Omental fat pad (tissue), 4 donors: ENCODE measurements at places on chromosomes 2 and 18. TPM values are rescaled to one million over a fixed set of nuclear protein-coding genes. Genes with fewer than 3 reads are reported as not detected.

The TRIM43 gene
- not detected for total RNA-seq

The IGFBP5 gene
- total RNA-seq, result 2,528 TPM

The MC5R gene
- total RNA-seq, result not detected

The PLEKHH2 gene
- 9.8 TPM for total RNA-seq

The TMEM185B gene
- 31.7 TPM for total RNA-seq

The CTLA4 gene
- total RNA-seq, result not detected

The C2orf80 gene
- not detected for total RNA-seq

The CDH19 gene
- 18.6 TPM for total RNA-seq

The PTMA gene
- 983 TPM for total RNA-seq

The B3GNT7 gene
- total RNA-seq, result 4.9 TPM

The MAT2A gene
- total RNA-seq, result 223 TPM

The CD207 gene
- 0.47 TPM for total RNA-seq

The SERPINB13 gene
- not detected for total RNA-seq

The IL1R2 gene
- 30.6 TPM for total RNA-seq

The CHCHD5 gene
- total RNA-seq, result 11.9 TPM

The ZNF521 gene
- total RNA-seq, result 38.1 TPM

The EHD3 gene
- 3.5 TPM for total RNA-seq

The RTP5 gene
- total RNA-seq, result not detected

The SP5 gene
- 22.1 TPM for total RNA-seq

The CASP10 gene
- 14.3 TPM for total RNA-seq

The REEP1 gene
- total RNA-seq, result 4.1 TPM

The FBXO15 gene
- total RNA-seq, result 0.50 TPM
